NCI-H69 (cell line): ENCODE measurements at places on chromosomes 4 and X.

DNA sequence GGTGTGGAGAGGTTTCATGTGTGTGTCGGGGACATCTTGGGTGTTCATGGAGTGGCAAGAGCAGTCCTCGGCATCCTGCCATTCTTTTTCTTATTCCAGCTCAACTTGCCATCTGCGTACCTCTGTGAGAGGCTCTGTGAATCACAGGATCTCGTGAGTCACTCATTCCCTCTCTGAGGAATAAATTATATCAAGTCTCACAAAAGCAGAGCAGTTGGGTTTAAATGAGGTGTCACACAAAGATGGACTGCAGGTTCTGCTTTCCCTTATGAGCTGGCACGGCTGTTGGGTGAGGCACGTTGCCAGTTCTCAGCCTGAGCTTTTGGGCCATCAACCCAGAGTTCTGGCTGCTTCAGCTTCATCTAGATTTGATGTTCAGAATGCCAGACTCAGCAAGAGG lies 6.8 kb upstream of the OCIAD2 start:
- no peak for DNase-seq

DNA sequence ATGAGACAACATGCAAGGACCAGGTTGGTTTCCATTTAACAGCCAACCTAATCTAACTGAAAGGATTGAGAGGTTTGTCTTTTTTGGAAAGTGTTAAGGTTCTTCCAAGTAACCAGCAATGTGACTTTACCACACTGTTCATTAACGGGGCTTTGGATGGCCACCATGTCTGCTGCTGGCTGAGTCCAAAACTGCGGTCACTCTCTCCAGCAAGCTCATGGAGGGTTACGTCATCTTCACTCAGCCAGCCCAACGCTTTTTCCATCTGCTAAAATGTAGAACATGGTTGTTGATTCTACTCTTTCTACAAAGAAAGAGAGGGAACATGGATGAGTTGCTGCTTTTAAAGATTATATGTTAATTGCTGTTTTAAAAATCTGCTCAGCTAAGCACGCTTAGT lies 11.0 kb downstream of the PKD2 start:
- DNase-seq: no peak

- peak; percentile 82 for DNase-seq
Measured at GRCh38 chrX:13647709-13648212, 5.2 kb upstream of the TCEANC start.

GRCh38 chr4:78242071-78242470 lies 184.9 kb downstream of the FRAS1 start:
- DNase-seq: no peak

DNA sequence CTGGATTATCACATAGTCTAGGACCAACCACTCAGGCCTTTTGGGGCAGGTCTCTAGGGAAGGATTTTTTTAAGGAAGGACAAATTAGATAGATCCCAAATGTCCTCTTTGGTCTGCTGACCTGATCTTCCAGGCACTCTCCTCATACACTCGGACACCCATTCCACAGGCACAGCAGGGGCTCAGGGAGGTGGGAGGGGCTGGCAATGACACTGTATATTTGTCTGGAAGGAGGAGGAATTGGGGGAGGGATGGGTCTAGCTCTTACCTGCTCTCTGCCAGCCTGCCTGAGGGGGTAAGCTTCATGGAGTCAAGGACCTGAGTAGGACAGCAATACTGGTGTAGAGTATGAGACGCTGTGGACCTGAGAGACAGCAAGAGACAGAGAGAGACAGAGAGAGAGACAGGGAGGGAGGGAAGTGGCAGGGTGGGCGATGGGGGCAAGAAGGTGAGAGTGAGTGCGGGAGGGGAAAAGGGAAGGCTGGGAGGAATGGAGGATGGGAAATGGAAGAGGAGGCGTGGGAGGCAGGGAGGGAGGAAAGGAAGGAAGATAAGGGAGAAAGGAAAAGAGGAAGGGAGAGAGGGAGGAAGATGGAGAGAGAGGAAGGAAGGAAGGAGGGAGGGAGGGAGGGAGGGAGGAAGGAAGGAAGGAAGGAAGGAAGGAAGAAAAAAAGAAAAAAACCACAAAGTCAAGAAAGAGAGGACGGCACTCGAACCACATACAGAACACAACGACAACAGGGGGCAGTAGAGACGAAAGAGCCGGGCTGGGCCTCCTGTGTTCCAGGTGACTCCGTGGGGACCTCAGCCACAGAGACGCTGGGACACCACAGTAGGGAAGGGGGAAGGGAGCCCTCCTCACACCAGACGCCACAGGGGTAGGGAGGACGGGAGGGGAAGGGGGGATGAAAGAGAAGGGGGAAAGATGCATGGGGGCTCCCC lies 1.8 kb downstream of the IQSEC2 start:
- peak; percentile 10 for DNase-seq

DNA sequence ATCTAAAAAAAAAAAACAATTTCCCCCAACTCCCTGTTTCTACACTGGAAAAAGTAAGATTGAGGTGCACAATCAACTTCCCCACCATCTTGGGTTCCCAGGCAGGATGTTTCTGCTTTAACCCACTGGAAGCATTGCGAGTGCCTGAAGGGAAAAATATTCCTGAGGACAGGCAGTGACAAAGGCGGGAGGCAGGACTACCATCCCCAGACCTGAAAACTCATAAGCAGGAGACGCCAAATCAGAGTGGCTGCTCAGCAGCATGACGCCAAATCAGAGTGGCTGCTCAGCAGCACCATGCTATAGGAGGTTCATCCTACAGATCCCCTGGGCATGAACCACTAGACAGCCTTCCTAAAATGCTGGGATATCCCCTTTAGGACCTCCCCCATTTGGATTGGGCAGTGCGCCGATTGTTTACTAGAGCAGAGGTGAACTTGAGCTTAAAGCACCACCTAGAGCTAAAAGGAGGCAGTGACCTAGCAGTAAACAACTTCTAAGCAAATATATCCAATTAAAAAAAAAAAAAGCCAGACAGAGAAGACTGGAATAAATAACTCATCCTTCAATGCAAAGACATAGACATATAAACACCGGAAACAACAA lies 35.0 kb upstream of the GK start:
- no peak for DNase-seq

DNA sequence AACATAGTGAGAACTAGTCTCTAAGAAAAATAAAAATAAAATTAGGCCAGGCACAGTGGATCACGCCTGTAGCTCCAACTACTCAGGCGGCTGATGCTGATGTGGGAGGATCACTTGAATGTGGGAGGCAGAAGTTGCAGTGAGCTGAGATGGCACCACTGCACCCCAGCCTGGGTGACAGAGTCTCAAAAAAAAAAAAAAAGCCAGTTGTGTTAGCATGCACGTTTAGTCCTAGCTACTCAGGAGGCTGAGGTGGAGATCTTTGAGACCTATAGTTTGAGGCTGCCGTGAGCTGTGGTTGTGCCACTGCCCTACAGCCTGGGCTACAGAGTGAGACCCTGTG lies 2.5 kb downstream of the DCK start:
- no peak for DNase-seq

DNA sequence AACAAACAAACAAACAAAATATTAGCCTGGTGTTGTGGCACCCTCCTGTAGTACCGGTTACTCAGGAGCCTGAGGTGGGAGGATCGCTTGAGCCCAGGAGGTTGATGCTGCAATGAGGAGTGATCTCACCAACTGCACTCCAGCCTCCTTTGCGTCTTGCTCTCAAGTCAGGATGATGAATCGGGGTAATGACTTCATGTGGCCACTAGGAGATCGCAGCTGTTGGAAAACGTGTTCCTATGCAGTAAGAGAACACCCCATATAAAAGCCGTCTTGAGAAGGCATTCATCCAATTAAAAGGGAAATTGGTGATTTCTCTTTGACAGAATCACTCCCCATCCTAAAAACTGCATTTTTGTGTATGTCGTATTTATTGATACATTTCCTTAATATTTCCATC lies 6.9 kb downstream of the CCNB3 start:
- DNase-seq: peak; percentile 12

DNA sequence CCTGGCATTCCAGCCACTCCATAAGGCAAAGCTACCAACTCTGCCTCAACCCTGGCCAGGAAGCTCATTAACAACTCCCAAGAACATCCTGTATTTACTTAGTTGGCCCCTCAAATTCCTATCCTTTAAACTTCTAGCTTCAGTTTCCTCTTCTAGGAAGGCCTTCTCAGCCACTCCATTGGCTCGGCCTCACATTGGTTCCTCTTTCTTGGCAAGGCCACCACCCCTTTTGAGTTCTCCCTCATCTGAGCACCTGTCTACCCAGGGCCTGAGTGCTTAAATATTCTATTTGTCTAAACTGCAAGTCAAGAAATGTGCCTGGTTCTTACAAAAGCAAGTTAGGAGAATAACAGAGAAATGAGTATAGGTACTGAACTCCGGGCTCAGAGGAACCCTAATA lies 10.0 kb downstream of the SMC1A start:
- no peak for DNase-seq

GRCh38 chrX:68723491-68724155 lies 76.2 kb downstream of the STARD8 start:
- no peak for DNase-seq

DNA sequence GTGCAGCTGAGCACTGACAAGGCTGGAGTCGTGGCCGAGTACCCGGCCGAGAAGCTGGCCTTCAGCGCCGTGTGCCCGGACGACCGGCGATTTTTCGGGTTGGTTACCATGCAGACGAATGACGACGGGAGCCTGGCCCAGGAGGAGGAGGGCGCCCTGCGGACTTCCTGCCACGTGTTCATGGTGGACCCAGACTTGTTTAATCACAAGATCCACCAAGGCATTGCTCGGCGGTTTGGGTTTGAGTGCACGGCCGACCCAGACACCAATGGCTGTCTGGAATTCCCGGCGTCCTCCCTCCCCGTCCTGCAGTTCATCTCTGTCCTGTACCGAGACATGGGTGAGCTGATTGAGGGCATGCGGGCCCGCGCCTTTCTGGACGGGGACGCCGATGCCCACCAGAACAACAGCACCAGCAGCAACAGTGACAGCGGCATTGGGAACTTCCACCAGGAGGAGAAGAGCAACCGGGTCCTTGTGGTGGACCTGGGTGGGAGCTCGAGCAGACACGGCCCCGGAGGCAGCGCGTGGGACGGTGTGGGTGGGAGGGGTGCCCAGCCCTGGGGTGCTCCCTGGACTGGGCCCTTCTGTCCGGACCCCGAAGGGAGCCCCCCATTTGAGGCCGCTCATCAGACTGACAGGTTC lies 24.3 kb downstream of the RGS12 start:
- no peak for DNase-seq

DNA sequence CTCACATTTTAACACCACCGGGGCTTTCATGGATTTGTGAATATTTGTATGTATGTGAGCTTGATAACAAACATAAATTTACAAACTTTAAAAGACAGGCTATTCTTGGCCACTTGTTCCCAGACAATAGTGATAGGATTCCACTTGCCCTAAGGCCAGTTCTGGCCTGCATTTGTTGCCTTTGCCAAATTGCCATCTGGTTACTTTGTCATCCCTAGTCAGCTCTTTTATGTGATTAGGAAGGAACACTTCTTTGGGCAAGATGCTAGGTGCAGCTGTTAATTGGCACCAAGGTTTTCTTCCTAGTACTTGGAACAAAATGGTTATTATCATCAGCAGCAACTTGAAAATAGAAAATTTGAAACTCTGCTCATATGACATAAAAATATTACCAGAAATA lies 63.3 kb downstream of the CCSER1 start:
- peak; percentile 90 for DNase-seq

GRCh38 chrX:39815631-39816030 lies 282.1 kb downstream of the BCOR start:
- DNase-seq: peak; percentile 48

DNA sequence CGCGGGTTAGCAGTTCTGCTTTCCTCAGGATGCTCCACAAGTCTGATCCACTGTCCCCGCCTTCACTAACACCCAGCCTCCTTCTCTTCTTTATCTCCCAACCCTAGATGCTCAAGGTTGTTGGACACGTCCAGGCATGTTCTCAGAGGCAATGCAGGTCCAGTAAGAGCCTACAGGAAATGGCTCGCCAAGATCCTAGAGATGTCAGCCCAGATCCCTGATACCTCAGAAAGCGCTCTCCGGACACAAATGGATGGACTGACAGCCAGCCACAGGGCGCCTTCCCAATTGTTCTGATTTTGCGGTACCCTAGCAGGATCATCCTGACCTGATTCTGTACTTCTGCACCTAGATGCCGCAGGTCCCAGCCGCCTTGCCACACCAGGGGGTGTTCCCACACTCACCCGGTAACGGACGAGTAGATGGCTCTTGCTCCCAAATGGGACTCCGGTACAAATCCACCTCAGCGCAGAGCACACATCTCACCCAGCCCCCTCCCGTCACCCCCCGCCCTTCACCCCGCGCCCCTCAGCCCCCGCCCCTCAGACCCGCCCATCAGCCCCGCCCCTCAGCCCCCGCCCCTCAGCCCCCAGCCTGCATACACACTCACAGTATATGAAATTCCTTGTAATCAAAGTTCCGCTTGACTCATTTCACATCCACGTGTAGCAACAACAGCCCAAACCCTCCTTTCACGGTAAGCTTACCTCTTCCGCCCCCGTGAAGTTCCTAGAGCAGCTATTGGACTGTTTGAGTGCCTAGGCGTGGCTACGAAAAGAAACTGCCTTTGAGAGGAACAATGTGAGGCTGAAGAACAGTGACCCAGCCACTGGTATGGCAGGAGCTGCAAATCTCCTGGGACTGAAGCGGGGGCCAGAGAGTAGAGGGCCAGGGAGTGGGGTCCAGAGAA lies at the start of gene EDA2R:
Gene EDA2R (minus strand): TSS at position 488 of the 910 bp plus-strand sequence. CDS start 23,058 bp downstream, outside the sequence.
- no peak for DNase-seq

GRCh38 chr4:177596991-177597390 lies 154.8 kb upstream of the AGA start:
- no peak for DNase-seq

DNA sequence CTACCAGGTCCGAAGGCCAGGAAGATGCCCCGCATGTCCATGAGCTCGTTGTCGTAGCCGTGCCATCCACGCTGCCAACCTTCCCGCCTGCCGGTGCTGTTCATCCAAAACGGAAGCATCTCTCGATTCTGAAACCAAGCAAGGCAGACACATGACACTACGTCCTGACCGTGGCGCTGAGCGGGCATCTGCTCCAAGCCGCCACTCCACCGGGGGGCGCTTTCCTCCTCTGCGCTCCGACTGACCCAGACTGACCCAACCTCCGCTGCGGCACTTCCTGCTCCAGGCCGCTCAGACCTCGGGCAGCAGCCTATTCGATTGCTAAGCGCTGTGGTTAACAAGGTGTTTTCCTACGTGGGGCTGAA lies 120.5 kb downstream of the ENPP6 start:
- no peak for DNase-seq

- peak; percentile 81 for DNase-seq
Measured at GRCh38 chrX:154526901-154527675, 11.1 kb upstream of the FAM3A start.

GRCh38 chrX:70262952-70263567 lies 3.1 kb upstream of the P2RY4 start:
- DNase-seq: peak; percentile 65

- peak; percentile 1 for DNase-seq
Measured at GRCh38 chrX:20459410-20460350, 193.0 kb upstream of the RPS6KA3 start.

- peak; percentile 41 for DNase-seq
Measured at GRCh38 chr4:148289740-148290139, 152.5 kb downstream of the NR3C2 start.

- no peak for DNase-seq
Measured at GRCh38 chr4:152684587-152684986, 4.8 kb upstream of the TMEM154 start.
